ENCODE measurements at places on chromosomes 4 and X. TPM values are rescaled to one million over a fixed set of nuclear protein-coding genes. Genes with fewer than 3 reads are reported as not detected.

Gene ZNF157
- total RNA-seq, result 0.12 TPM

Gene ENAM
- total RNA-seq, result 0.12 TPM

Gene EDA
- total RNA-seq, result 0.79 TPM

Gene CSAG3
- total RNA-seq, result not detected

Gene WAS
- total RNA-seq, result 0.12 TPM

Gene LNX1
- total RNA-seq, result 16.6 TPM
